Stimulated activated CD8-positive, alpha-beta memory T cell treated with anti-CD3 and anti-CD28 coated beads, Interleukin-4, amount 100 ng/mL, for 4 hours (primary cell): ENCODE measurements at places on chromosomes 1 and 21.
A peak's percentile ranks its signal among the peaks of the same experiment; 100 is the strongest.

- DNase-seq: no peak
Observed at GRCh38 chr21:17343055-17343454, 169.8 kb upstream of the CXADR start.

DNA sequence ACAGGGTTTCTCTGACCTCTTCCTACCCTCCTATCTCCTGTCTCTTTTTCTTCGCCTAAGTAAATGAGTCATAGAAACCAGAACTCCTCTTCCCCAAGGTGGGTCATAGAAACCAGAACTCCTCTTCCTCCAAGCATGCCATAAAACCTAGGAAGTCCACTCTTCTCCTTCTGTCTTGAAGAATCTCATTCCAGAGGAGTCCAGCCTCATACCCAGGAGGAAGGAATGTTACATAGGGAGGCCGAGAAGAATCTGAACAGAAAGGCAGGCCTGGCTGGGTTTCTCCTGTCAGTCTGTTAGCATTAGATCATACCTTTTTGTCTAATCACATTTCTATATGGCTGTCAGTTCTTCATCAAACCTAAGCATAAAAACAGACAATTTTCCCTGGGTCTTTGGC is 47.5 kb upstream of the WLS start:
- DNase-seq: no peak

DNA sequence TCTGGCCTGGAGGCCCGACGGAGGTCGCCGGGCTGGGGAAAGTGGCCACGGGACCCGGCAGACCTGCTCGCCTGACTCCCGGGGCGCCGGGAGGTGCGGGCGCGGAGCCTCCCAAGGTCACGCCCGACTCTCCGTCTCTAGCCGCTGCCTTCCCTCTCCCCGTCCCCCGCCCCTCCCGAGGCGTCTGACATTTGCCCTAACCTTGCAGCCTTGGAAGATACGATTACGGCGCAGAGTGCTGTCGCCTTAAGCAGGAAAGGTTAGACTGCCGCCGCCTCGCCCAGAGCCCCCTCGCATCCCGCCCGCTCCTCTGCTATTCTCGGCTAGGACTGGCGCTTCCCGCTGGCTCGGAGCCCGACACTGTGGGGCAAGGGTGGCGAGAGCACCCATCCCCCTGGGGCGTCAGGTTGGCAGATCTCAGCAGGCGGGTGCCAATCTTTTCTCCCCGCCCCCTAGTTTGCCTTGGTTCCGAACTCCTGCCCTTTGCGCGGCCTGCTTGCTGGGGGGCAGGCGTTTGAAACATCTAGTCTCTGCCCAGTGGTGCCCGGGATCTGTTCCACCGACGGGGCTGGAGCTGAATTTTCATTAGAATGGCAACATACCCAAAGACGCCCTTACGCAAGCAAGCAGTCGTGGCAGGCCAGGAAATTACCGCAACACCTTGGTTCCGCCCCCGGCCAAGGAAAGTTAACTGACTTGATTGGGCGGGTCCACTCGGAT is 835 bp downstream of the PGM1 start:
- peak; percentile 55 for DNase-seq

GRCh38 chr1:63326473-63327380 is 4.4 kb downstream of the FOXD3 start:
- no peak for DNase-seq

- DNase-seq: no peak
Observed at GRCh38 chr1:179369751-179370341, 4.1 kb downstream of the AXDND1 start.

GRCh38 chr1:245688536-245689453 is 534.0 kb downstream of the KIF26B start:
- DNase-seq: no peak

GRCh38 chr1:93638981-93639380 is 42.7 kb downstream of the BCAR3 start:
- no peak for DNase-seq

GRCh38 chr1:208209896-208210589 is 34.1 kb downstream of the PLXNA2 start:
- DNase-seq: no peak
